ENCODE measurements at places on chromosomes 1 and 21. TPM values are rescaled to one million over a fixed set of nuclear protein-coding genes. Genes with fewer than 3 reads are reported as not detected.

GRCh38 chr1:15966081-15966955, 9.6 kb downstream of the ZBTB17 start:
- H3K27me3 ChIP-seq: no peaks in the 10 kb centered on the region
- no peaks in the 10 kb centered on the region for H3K36me3 ChIP-seq
- no peak overlapping the region for H3K27ac ChIP-seq
- H3K4me1 ChIP-seq: peaks cover 22% of the 10 kb centered on the region

GRCh38 chr1:51969038-51969705, 21.3 kb downstream of the RAB3B start:
- no peak overlapping the region for H3K4me3 ChIP-seq
- no peaks in the 10 kb centered on the region for H3K4me1 ChIP-seq
- DNase-seq: no peak
- no peaks in the 10 kb centered on the region for H3K27me3 ChIP-seq

Gene F5
- 2.0 TPM for total RNA-seq

- no peak overlapping the region for H3K27ac ChIP-seq
- H3K36me3 ChIP-seq: no peaks in the 10 kb centered on the region
- no peaks in the 10 kb centered on the region for H3K27me3 ChIP-seq
- no peak for DNase-seq
These were observed 36.5 kb downstream of the SCCPDH start for GRCh38 chr1:246760422-246761347.

DNA sequence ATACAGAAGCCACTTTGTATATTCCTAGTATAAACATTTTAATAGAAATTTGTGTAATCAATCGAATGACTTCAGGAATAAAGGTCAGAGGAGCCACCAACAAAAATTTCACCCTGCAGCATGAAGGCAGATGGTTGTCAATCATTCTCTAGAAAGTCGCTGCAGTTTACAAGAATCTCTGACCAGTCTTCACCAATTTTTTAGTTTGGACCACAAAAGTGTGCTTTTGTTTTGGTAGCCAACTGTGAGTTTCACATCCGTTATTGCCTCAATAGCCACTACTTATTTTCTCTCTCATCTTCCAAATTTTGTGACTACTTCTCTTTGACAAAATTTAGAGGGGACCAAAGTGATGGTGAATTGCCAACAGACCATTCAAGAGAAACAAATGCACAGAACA, 1155.6 kb downstream of the AMY1C start:
- no peak for DNase-seq
- H3K36me3 ChIP-seq: no peaks in the 10 kb centered on the region
- H3K27me3 ChIP-seq: no peaks in the 10 kb centered on the region
- H3K4me3 ChIP-seq: no peak overlapping the region
- no peak overlapping the region for H3K27ac ChIP-seq

DNA sequence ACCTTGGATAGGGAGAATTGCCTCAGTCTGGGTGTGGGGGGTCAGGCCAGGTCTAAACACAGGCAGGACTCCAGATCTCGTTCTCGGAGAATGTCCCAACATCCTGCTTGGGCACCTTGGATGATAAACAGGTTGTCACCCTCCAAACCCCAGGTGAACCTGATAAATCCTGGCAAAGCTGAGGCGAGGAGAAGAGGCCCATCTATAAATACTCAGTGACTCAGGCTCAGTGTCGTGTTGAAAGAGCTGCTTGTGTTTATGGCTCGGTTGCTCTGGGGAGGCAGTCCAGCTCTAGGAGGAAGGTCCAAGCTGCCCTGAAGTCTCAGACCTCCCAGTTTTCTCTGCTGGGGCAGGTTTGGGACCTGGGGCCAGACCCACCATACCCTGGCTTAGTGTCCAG, 15.8 kb upstream of the TRIM63 start:
- H3K4me3 ChIP-seq: no peak overlapping the region
- DNase-seq: no peak
- no peaks in the 10 kb centered on the region for H3K27me3 ChIP-seq
- H3K36me3 ChIP-seq: no peaks in the 10 kb centered on the region

- no peak overlapping the region for H3K27ac ChIP-seq
- H3K4me3 ChIP-seq: no peak overlapping the region
- H3K4me1 ChIP-seq: peaks cover 7% of the 10 kb centered on the region
These were observed 37.0 kb downstream of the CAPN8 start for GRCh38 chr1:223628233-223629125.

All from testis (tissue), 5 donors.